Endothelial cell (in vitro differentiated cells): ENCODE measurements at places on chromosomes 7 and 10.
A peak's percentile ranks its signal among the peaks of the same experiment; 100 is the strongest.

GRCh38 chr10:1074052-1074747 lies 18.0 kb downstream of the WDR37 start:
- peaks cover 6% of the 10 kb centered on the region for H3K36me3 ChIP-seq
- peaks cover 4% of the 10 kb centered on the region for H3K4me1 ChIP-seq
- H3K27me3 ChIP-seq: peaks cover 2% of the 10 kb centered on the region
- DNase-seq: no peak
- peak overlapping the region; percentile 52 for H3K4me3 ChIP-seq
- H3K27ac ChIP-seq: no peak overlapping the region

DNA sequence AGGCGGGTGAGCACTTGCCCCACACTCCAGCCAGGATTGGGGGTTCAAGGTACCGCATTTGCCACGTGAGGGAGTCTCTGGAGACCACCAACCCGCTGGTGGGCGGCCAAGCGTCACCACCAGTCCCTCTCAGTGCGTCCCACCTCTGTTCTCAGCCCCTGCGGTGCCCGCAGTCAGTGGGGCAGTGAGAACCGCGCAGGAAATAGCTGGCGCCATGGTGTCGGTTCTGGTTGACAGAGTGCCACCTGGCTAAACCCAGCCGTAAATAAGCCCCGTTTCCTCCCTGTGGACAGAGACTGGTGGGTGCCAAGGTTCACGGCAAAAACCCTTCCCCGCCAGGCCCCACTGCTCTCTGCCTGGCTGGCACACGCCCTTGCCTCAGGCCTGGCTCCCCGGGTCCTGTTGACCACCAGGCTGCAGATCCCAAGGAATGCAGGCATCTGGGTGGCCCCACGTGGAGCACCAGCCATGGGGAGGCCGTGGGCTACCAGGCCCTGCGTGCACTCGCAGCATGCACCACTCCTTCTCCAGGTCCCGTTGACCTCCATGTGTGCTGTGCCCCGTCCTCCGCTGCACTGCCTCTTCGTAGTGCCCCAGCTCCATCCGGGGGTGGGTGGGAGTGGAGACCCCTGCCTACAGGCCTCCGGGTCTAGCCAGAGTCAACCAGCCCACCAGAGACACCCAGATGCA lies 140.0 kb downstream of the LHPP start:
- no peak overlapping the region for H3K4me3 ChIP-seq
- H3K36me3 ChIP-seq: peaks cover 6% of the 10 kb centered on the region
- peaks cover 11% of the 10 kb centered on the region for H3K27me3 ChIP-seq
- H3K4me1 ChIP-seq: no peaks in the 10 kb centered on the region

- no peak overlapping the region for H3K27ac ChIP-seq
- H3K36me3 ChIP-seq: no peaks in the 10 kb centered on the region
- no peak for DNase-seq
These were observed 29.0 kb downstream of the UPP1 start for GRCh38 chr7:48118041-48118440.

GRCh38 chr10:62453274-62453673 lies 79.1 kb downstream of the ZNF365 start:
- no peaks in the 10 kb centered on the region for H3K4me1 ChIP-seq
- no peak for DNase-seq
- H3K4me3 ChIP-seq: no peak overlapping the region
- peaks cover 2% of the 10 kb centered on the region for H3K27me3 ChIP-seq

DNA sequence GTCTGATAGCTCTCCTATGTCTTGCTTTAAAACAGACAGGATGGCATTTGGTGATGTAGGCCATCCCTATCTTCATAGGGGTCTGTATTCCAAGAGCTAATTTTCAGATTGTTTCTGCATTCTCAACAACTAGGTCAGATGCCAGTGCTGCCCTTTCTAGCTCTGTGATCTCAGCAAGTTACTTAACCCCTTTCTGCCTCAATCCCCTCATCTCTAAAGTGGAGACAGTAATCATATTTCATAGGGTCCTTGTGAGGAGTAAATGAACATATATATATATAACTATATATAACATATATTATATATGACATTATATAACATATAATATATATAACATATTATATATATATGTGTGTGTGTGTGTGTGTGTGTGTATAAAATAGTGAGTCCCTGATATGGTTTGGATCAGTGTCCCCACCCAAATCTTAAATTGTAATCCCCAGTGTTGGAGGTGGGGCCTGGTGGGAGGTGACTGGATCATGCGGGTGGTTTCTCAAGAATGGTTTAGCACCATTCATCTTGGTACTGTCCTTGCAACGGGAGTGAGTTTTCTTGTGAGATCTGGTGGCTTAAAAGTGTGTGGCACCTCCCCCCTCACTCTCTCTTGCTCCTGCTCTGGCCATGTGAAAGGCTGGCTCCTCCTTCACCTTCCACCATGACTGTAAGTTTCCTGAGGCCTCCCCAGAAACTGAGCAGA lies 45.2 kb downstream of the HIPK2 start:
- H3K36me3 ChIP-seq: no peaks in the 10 kb centered on the region
- peaks cover 29% of the 10 kb centered on the region for H3K4me1 ChIP-seq
- no peak for DNase-seq
- H3K27ac ChIP-seq: no peak overlapping the region

DNA sequence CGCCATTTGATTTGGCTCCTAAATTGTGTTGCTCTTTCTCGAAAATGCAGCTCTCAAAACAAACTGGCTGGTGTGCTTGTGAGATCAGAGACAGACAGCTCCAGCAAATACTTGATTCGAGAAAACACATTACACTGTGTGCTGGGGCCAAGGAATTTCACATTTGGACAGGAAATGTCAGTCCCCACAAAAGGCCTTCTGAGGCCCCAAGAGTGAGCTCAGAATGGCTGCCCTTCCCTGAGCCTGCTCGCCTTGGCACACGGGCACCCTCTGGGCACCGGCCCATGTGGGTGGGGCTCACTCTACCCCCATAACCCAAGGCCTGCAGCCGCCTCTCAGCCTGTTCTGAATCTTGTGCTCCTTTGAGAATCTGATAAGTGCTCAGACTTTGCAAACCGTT lies 13.9 kb upstream of the HSPA12A start:
- peaks cover 2% of the 10 kb centered on the region for H3K27me3 ChIP-seq
- no peak for DNase-seq
- H3K4me1 ChIP-seq: peaks cover 4% of the 10 kb centered on the region
- no peak overlapping the region for H3K27ac ChIP-seq
- H3K4me3 ChIP-seq: no peak overlapping the region

DNA sequence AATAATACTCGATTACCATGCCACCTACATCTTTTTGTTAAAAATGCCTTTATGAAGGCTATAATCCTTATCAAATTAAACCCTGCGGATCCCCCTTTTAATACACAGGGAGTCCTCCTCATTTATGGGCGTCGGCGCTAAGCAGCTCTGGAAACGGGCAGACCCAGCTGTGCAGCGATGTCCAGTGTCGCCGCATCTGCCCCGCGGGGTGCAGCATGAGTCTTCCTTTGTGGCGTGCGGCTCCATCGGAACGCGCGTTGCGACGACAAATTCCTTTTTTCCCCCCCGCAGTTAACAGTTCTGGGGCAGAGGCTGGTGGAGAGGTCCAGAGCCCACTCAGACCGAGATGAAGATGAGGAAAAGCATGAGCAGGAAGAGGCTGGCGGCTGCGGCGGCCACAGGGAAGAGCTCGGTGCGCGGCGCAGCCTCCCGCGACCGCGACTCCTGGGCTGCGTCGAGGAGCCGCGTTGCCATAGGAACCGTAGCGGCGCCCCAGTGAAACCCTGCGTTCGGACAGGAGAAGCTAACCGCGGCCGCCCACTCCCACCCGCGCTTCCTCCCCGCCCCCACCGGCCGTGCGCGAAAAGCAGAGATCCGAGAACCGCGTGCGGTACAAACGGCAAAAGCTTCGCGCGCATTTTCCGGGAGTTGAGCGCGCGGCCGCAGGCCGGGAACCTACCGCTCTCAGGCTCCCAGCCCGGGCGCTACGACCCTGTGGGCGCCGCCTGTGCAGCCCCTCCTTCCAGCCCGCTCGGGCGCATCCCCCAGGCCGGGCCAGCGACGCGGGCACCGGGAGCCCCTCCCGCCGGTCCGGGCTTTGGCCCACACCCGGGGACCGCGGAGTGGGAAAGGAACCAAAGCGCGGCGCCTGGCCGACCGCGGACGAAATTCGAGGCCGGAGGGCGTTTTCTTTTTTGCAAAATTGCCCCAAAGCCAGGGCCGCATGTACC lies 130.6 kb downstream of the SPAG6 start:
- H3K27me3 ChIP-seq: peaks cover 22% of the 10 kb centered on the region
- peaks cover 3% of the 10 kb centered on the region for H3K36me3 ChIP-seq
- peaks cover 12% of the 10 kb centered on the region for H3K4me1 ChIP-seq
- DNase-seq: peak; percentile 31
- H3K4me3 ChIP-seq: peak overlapping the region; percentile 88
- H3K27ac ChIP-seq: no peak overlapping the region

DNA sequence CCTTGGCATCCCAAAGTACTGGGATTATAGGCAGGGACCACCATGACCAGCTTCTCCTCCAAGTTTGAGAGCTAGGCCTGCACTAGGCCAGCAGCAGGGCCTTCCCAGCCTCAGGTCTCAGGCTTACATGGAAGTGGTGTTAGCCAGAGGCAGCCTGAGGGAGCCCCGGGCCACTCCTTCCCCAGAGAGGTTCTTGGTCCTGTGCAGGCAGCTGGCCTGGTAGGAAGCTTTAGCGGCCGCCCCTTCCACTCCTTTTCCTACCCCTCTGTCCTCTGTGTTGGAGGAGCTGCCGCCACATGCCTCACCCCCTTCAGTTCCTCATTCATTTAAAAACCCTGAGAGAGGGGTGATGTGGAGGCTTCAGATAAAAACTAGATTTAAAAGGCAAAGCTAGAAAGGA lies 40.3 kb downstream of the TSPAN15 start:
- no peak overlapping the region for H3K4me3 ChIP-seq
- H3K4me1 ChIP-seq: peaks cover 10% of the 10 kb centered on the region
- no peak for DNase-seq
- H3K27ac ChIP-seq: no peak overlapping the region

- H3K27ac ChIP-seq: no peak overlapping the region
- H3K36me3 ChIP-seq: no peaks in the 10 kb centered on the region
- no peak for DNase-seq
These were observed 16.0 kb downstream of the FZD1 start for GRCh38 chr7:91280185-91280584.

- H3K4me1 ChIP-seq: no peaks in the 10 kb centered on the region
- peak; percentile 6 for DNase-seq
- H3K27ac ChIP-seq: no peak overlapping the region
- no peak overlapping the region for H3K4me3 ChIP-seq
These were observed 57.8 kb upstream of the LANCL2 start for GRCh38 chr7:55307123-55307916.

GRCh38 chr7:84664626-84665025 lies 470.0 kb upstream of the SEMA3A start:
- H3K36me3 ChIP-seq: no peaks in the 10 kb centered on the region
- DNase-seq: no peak
- H3K4me3 ChIP-seq: no peak overlapping the region
- H3K27ac ChIP-seq: no peak overlapping the region
- H3K27me3 ChIP-seq: no peaks in the 10 kb centered on the region
